CD4-positive, alpha-beta T cell treated with Interleukin-15 for 4 hours (primary cell): ENCODE measurements at places on chromosomes 3 and 15.

DNA sequence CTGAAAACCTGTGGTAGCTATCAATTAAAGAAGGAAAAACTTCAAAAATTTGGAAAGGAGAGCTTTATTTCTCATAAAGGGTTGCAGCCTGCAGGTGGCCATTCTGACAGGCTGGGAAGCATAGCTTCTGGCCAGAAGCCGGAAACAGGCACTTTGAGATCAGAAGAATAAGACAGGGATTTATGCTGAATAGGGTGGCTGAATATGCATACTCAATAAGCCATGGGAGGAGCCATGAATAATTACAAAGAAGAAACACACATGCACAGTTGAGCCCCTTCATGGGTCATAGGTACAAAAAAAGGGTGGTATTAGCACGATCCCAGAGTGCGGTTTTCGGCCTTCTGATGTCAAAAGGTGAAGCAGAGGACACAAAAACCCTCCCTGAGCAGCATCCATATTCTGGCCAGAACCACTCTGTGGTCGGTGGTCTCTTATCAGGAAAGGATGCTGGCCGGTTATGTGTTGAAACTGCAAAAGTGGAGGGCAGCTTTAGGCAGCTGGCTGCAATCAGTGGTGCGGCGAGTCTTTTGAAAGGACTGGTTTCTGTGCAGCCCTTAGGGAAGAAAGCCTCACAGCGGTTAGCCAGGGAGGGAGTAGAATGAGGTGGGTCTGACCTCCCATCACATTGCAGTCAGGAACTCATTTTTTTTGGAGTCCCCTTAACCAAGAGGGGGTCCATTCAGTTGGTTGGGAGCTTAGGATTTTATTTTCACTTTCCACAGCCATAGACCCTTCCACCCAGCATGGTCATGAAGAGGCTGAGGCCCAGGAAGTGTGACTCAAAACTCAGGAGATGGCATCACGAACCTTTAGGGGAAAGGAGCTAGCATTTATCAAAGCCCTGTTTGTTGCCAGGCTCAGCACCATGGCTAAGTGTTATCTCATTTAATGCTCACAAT is 34.7 kb upstream of the CCDC174 start:
- no peak for DNase-seq

DNA sequence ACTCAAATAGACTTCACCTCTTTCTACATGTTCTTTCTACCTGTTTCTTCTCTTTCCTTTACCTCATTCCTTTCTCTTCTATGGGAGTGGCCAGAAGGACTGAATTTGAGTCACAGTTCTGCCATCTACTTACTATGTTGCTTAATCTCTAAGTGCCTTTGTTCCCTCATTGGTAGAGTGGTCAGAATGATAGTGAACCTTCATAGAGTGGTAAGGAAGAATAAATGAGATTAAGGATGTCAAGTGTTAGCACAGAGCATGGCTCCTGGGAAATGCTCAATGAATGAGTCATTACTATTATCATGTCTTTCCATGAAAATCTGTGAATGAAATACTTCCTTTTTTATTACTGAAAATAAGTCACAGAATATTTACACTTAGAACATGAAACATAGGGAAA is 17.5 kb downstream of the TMEM207 start:
- no peak for DNase-seq

- DNase-seq, result no peak
Observed at GRCh38 chr3:122094693-122095092, 39.5 kb downstream of the CD86 start.

GRCh38 chr15:85702321-85703101 is 92.2 kb downstream of the KLHL25 start:
- DNase-seq, result peak; percentile 60

- DNase-seq, result no peak
Observed at GRCh38 chr3:147672035-147672434, 262.9 kb downstream of the ZIC1 start.

DNA sequence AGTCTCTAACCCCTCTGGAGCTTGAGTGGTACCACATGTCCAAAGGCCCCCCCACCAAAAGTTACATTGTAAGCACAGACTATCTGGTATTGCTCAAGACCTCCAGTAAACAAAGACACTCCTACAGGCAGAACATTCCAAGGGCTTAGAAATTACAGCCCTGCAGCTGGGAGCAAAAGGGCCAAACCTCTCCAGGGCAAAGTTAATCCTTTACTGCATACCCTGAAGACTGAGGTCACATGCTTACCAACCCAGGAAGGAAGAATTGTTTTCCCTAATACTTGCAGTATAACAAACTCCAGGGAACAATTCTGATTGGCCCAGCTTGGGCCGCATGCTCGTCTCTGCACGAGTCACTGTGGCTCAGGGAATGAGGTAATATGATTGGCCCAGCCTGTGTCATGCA is 266.1 kb upstream of the NR2F2 start:
- no peak for DNase-seq
